DND-41 (cell line): ENCODE measurements at places on chromosomes 4 and X.

- no peaks in the 10 kb centered on the region for H3K27me3 ChIP-seq
- peaks cover 36% of the 10 kb centered on the region for H3K4me1 ChIP-seq
- peak overlapping the region; percentile 93 for H3K27ac ChIP-seq
- H3K4me3 ChIP-seq, result peak overlapping the region; percentile 92
- DNase-seq, result no peak
Observed at GRCh38 chr4:663046-663437, 11.0 kb downstream of the ATP5ME start.

DNA sequence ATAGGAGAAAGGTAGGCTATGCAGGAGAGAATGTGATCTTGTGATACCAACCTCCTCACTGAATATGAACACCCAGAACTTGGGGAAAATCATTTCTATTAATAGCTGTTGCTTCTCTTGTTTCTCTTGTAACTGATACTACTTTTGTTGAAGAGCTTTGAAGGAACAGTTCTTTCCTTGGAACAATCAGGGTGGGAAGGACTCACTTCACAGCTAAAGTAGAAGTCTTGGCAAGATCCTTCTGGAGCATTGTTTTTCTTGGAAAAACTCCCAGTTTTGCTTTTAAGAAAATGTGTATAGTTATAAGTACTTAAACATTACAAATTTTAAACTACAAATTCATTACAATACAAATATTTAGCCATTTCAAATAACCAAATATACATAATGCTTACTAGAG, 19.1 kb upstream of the XK start:
- no peaks in the 10 kb centered on the region for H3K36me3 ChIP-seq
- no peak overlapping the region for H3K27ac ChIP-seq
- no peak overlapping the region for H3K4me3 ChIP-seq

GRCh38 chr4:187171706-187172339, 448.2 kb upstream of the FAT1 start:
- no peak for DNase-seq
- no peaks in the 10 kb centered on the region for H3K27me3 ChIP-seq
- no peak overlapping the region for H3K27ac ChIP-seq

DNA sequence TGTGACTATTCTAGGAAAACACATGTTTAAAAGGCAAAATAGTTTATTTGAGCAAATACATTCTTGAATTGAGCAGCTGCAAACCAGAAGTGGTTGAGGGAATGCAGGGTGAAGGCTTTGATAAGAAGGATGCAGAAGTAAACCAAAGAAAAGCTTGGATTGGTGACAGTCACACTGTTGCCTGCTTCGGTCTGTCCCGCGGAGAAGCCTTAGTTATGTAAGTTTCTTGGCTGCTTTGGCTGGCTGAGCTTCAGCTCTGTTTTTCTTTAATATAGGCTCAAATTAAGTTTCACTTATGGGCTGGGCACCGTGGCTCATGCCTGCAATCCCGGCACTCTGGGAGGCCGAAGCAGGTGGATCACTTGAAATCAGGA, 67.6 kb downstream of the FAM53A start:
- no peaks in the 10 kb centered on the region for H3K4me1 ChIP-seq
- H3K27ac ChIP-seq, result no peak overlapping the region
- H3K36me3 ChIP-seq, result no peaks in the 10 kb centered on the region
- DNase-seq, result no peak
- H3K27me3 ChIP-seq, result no peaks in the 10 kb centered on the region

GRCh38 chrX:51361251-51361650, 28.6 kb downstream of the NUDT10 start:
- DNase-seq, result no peak
- H3K27me3 ChIP-seq, result no peaks in the 10 kb centered on the region
- H3K4me3 ChIP-seq, result no peak overlapping the region
- H3K4me1 ChIP-seq, result no peaks in the 10 kb centered on the region
- H3K27ac ChIP-seq, result no peak overlapping the region

GRCh38 chr4:47824840-47825239, 13.0 kb downstream of the CORIN start:
- peaks cover 27% of the 10 kb centered on the region for H3K4me1 ChIP-seq
- no peaks in the 10 kb centered on the region for H3K36me3 ChIP-seq
- H3K27me3 ChIP-seq, result no peaks in the 10 kb centered on the region
- no peak overlapping the region for H3K4me3 ChIP-seq
- DNase-seq, result no peak

DNA sequence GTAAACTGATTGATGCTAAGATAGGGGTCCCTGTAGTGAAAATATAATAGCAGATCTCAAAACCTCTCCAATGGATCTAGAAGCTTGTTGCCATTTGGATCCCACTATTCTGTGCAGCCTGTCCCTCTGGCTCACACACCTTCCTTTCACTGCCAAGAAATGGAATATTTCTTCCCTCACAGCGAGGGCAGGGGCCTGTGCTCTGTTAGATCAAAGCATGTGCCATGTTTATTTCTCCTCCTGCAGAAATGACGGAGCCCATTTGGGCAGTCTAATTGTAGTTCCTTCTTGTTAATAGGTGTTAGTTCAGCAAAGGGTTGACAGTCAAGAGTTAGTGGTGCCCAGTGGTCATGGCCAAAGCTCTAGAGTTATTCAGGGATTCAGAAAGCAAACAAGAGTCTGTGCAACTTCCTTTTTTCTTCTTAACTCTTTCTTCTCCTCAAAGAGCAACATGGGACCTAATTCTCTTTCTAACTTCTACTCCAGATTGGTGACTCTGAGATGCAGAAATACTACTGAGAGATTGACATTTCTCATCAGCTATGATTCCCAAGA, 106.8 kb downstream of the STOX2 start:
- no peaks in the 10 kb centered on the region for H3K27me3 ChIP-seq
- no peak overlapping the region for H3K27ac ChIP-seq
- peaks cover 12% of the 10 kb centered on the region for H3K4me1 ChIP-seq

DNA sequence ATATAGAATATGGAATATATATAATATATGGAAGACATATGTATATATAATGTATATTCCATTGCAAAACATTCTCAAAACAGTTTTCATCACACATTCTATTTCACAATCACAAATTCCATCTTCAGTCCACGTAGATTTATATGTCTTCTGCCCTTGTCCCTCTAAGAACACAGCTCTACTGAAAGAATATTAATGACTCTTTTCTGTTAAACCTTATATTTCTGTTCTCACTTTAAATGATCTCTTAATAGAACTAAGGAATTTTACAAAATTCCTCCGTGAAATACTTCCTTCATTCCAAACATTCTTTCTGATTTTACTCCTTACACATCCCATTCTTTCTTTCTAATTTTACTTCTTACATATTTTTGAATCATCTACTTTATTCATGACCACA, 1043.1 kb upstream of the PABPC4L start:
- H3K36me3 ChIP-seq, result no peaks in the 10 kb centered on the region
- no peak overlapping the region for H3K4me3 ChIP-seq
- no peaks in the 10 kb centered on the region for H3K27me3 ChIP-seq
- H3K4me1 ChIP-seq, result no peaks in the 10 kb centered on the region
- H3K27ac ChIP-seq, result no peak overlapping the region

- peak within 1 kb of the TSS; percentile 72 for H3K4me3 ChIP-seq
- H3K4me1 ChIP-seq, result peaks cover 40% of the 10 kb centered on the region
- DNase-seq, result peak; percentile 91
- H3K27ac ChIP-seq, result peak within 1 kb of the TSS; percentile 83
- no peaks in the 10 kb centered on the region for H3K27me3 ChIP-seq
Observed at GRCh38 chrX:24464836-24465531, at the start of gene PDK3. Gene PDK3, plus strand, starts transcription at chrX:24465286. Its CDS starts 170 bp downstream, at chrX:24465456.

GRCh38 chrX:8738588-8739189, 6.8 kb upstream of the ANOS1 start:
- H3K27me3 ChIP-seq, result no peaks in the 10 kb centered on the region
- no peaks in the 10 kb centered on the region for H3K4me1 ChIP-seq
- no peak overlapping the region for H3K27ac ChIP-seq
- H3K4me3 ChIP-seq, result no peak overlapping the region

DNA sequence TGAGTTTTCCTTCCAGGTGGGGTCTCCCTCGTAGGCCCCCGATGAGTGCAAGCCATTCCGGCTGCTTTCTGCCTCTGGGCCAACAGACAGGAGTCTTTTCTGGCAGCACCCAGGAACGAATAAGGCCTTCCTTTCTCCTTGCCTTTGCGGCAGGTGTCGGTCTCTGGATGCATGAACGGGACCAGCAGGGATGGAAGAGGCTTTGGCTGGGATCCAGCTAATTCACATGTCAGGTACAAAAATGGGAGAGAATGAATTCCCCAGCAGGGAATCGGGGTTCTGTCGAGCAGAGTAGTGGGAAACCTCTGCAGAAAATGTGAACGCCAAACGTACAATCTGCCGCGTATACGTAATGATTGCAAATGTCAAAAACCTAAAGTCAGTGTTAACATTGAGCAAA, 146.1 kb upstream of the TBL1X start:
- H3K36me3 ChIP-seq, result no peaks in the 10 kb centered on the region
- DNase-seq, result no peak
- no peak overlapping the region for H3K27ac ChIP-seq
- no peaks in the 10 kb centered on the region for H3K4me1 ChIP-seq

- no peaks in the 10 kb centered on the region for H3K36me3 ChIP-seq
- H3K4me1 ChIP-seq, result no peaks in the 10 kb centered on the region
- DNase-seq, result no peak
- H3K27ac ChIP-seq, result no peak overlapping the region
Observed at GRCh38 chr4:46270986-46271596, 118.8 kb downstream of the GABRA2 start.

GRCh38 chr4:157165935-157166610, 54.5 kb upstream of the GRIA2 start:
- no peaks in the 10 kb centered on the region for H3K27me3 ChIP-seq
- DNase-seq, result no peak
- H3K4me1 ChIP-seq, result no peaks in the 10 kb centered on the region
- H3K4me3 ChIP-seq, result no peak overlapping the region
- no peaks in the 10 kb centered on the region for H3K36me3 ChIP-seq

GRCh38 chrX:71534773-71535544, 2.1 kb downstream of the OGT start:
- peak overlapping the region; percentile 70 for H3K4me3 ChIP-seq
- DNase-seq, result no peak
- H3K36me3 ChIP-seq, result peaks cover 33% of the 10 kb centered on the region
- H3K4me1 ChIP-seq, result peaks cover 63% of the 10 kb centered on the region
- peak overlapping the region; percentile 98 for H3K27ac ChIP-seq

- peaks cover 2% of the 10 kb centered on the region; the same call in 1 of the 2 replicates for H3K4me1 ChIP-seq
- H3K4me3 ChIP-seq, result no peak overlapping the region
- H3K36me3 ChIP-seq, result no peaks in the 10 kb centered on the region
- H3K27ac ChIP-seq, result no peak overlapping the region
Observed at GRCh38 chrX:154004315-154004714, 15.4 kb downstream of the IRAK1 start.

GRCh38 chrX:57905141-57905540, 5.1 kb downstream of the ZXDA start:
- no peak overlapping the region for H3K4me3 ChIP-seq
- H3K4me1 ChIP-seq, result peaks cover 32% of the 10 kb centered on the region
- no peaks in the 10 kb centered on the region for H3K27me3 ChIP-seq
- peaks cover 15% of the 10 kb centered on the region; the same call in 1 of the 2 replicates for H3K36me3 ChIP-seq
- no peak overlapping the region for H3K27ac ChIP-seq

- no peak for DNase-seq
- no peaks in the 10 kb centered on the region for H3K36me3 ChIP-seq
- H3K27ac ChIP-seq, result no peak overlapping the region
- H3K27me3 ChIP-seq, result no peaks in the 10 kb centered on the region
Observed at GRCh38 chrX:106263817-106264216, 95.7 kb downstream of the PWWP3B start.

- no peaks in the 10 kb centered on the region for H3K4me1 ChIP-seq
- H3K27me3 ChIP-seq, result no peaks in the 10 kb centered on the region
- H3K27ac ChIP-seq, result no peak overlapping the region
- DNase-seq, result no peak
Observed at GRCh38 chr4:107826421-107826980, 1.8 kb downstream of the SGMS2 start.

GRCh38 chr4:8870647-8871416, 807 bp downstream of the HMX1 start:
- no peak for DNase-seq
- H3K4me1 ChIP-seq, result no peaks in the 10 kb centered on the region
- no peaks in the 10 kb centered on the region for H3K36me3 ChIP-seq
- H3K27me3 ChIP-seq, result no peaks in the 10 kb centered on the region

GRCh38 chr4:105130945-105131344, 15.7 kb upstream of the TET2 start:
- no peaks in the 10 kb centered on the region for H3K36me3 ChIP-seq

DNA sequence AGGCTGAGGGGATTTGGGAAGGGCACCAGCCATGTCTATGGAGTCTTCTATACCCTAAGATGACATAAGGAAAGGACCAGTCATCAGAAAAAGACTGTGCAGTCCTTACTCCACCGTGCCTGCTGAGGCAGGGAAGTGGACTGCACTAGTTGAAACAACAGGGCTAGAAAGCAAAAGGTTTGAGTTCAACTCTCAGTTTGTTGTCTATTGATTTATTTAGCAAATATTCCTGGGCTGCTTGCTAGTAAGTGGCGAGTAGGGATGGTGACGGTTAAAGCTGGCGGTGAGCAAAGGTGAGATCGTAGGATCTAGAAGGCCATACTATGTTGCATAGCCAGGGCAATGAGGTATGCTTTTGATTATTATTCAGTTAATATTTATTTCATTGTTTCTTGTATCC, 110.1 kb downstream of the SMIM20 start:
- H3K27me3 ChIP-seq, result no peaks in the 10 kb centered on the region
- H3K27ac ChIP-seq, result no peak overlapping the region
- no peaks in the 10 kb centered on the region for H3K36me3 ChIP-seq
- no peaks in the 10 kb centered on the region for H3K4me1 ChIP-seq
- DNase-seq, result no peak
- H3K4me3 ChIP-seq, result no peak overlapping the region

- no peaks in the 10 kb centered on the region for H3K36me3 ChIP-seq
- no peaks in the 10 kb centered on the region for H3K4me1 ChIP-seq
- peaks cover 3% of the 10 kb centered on the region for H3K27me3 ChIP-seq
- H3K4me3 ChIP-seq, result no peak overlapping the region
Observed at GRCh38 chr4:2337896-2338295, 76.0 kb upstream of the MXD4 start.

DNA sequence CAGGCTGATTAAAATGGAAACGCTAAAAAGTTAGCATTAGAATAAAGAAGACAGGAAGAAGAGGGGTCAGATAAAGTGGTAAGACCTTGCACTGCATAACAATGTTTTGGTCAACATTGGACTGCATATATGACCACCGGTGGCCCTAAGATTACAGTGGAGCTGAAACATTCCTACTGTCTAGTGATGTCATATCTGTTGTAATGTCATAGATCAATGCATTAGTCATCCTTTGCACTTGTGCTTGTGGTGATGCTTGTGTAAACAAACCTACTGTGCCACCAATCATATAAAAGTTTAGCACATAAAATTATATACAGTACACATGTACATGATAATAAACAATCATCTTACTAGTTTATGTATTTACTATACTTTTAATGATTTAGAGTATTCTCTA, 73.0 kb downstream of the TMEM165 start:
- no peak for DNase-seq
- no peaks in the 10 kb centered on the region for H3K4me1 ChIP-seq
- H3K27me3 ChIP-seq, result no peaks in the 10 kb centered on the region
- no peak overlapping the region for H3K4me3 ChIP-seq
- peaks cover 39% of the 10 kb centered on the region for H3K36me3 ChIP-seq

DNA sequence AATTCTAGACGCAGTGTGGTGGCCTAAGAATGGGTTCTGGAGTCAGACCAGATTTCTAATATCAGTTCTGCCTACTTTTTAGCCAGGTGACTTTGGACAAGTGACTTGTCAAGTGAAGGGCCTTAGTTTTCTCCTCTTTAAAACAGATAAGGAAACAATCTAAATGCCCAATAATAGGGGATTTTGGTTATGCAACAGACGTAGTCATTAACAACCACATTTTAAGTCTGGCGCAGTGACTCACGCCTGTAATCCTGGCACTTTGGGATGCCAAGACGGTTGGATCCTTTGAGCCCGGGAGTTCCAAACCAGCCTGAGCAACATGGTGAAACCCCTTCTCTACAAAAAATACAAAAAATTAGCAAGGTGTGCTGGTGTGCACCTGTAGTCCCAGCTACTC, 2.1 kb upstream of the ZMYM3 start:
- H3K4me3 ChIP-seq, result peak overlapping the region; percentile 77
- peaks cover 29% of the 10 kb centered on the region for H3K4me1 ChIP-seq
- no peak for DNase-seq
- peaks cover 8% of the 10 kb centered on the region for H3K36me3 ChIP-seq
- H3K27me3 ChIP-seq, result no peaks in the 10 kb centered on the region
